Activated T-helper 2 cell treated with anti-CD3 and anti-CD28 coated beads, Interferon-gamma antibody, Interleukin-2, Interleukin-4, amounts not matched to agents 10 μg/mL and 5 μg/mL and 100 μg/mL, durations not matched to agents 14 hours and 24 hours and 36 hours (primary cell): ENCODE measurements at places on chromosomes 7 and 10.

DNA sequence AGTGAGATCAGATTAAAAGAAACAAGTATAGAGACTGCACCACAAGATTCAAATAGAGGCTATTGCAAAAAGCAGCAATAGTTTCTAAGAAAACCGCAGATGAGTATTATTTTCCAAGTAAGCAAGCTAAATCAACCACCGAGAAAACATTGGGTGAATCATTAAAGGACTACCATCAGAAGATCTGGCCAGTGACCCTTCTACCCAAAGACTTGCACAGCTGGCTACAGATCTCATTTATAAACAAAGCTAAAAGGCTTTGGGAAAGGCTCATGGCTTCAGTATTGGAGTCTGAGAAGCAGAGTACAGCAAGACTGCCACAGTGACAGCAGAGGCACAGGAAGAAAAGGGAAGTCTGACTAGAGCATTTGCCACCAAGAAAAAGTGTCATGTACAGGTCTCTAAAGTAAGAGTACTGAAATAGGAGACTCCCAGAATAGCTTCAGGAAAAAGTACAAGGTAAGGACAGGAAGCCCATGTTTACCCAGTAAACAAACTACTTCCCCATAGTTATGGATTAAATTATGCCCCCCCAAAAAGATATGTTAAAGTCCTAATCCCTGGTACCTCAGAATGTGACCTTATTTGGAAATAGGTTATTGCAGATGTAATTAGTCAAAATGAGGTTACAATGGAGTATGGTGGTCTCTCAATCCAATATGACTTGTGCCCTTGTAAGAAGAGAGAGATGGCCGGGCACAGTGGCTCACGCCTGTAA, 19.0 kb downstream of the STEAP1 start:
- no peak for DNase-seq

- no peak for DNase-seq
Measured at GRCh38 chr10:121405953-121406352, 192.3 kb downstream of the FGFR2 start.

- DNase-seq: no peak
Measured at GRCh38 chr10:49253340-49253906, 45.5 kb upstream of the C10orf71 start.

DNA sequence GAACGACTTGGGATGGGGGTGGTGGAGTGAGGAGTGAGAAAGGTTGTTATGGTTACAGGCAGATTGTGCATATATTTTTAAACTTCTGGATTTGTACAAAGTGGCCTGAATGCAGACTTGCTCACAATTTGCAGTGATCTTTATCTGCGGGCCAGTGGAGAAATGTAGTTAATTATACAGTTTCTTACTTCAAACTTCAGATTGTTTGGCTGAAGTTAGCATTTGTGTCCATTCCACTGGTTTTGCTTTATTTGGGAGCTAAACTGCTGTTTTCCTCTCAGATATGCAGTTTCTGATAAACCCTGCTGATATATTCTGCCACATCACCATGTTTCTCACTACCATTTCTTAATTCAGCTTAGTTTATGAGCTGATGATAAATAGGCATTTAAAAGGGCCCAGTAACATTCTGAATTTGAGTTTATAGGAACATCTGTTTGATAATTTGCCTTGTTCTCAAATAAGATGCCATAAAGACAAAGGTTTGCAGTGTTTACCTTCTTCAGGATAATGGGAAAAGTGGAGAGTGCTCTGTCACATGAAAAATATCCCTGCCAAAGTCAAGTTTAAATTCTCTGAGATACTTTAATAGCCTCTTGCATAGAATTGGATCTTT, 170.1 kb downstream of the ST7 start:
- DNase-seq: no peak

DNA sequence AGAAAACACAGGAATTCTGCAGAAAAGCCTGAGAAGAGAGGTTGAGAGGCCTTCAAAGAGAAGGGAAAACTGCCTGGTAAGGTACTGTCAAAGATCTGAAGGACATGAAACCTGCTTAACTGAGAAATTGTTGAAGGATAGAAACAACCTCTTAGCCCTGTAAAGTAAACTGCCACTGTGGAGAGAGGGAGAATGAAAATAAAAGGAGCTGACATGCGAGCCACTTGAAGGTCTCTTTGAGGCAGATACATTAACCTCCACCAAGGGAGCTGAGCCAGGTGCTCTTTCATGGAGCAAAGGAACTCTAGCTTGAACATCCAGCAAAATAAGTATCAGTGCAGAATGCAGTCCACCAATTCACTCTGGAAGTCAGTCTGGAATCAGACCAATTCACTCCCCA, 108.8 kb upstream of the FEZF1 start:
- no peak for DNase-seq

GRCh38 chr7:94182721-94183120, 178.6 kb upstream of the BET1 start:
- no peak for DNase-seq
